ENCODE measurements at places on chromosomes 12 and 14.

GRCh38 chr14:55417955-55418354 lies 6.3 kb upstream of the ATG14 start:
- DNase-seq: no peak

DNA sequence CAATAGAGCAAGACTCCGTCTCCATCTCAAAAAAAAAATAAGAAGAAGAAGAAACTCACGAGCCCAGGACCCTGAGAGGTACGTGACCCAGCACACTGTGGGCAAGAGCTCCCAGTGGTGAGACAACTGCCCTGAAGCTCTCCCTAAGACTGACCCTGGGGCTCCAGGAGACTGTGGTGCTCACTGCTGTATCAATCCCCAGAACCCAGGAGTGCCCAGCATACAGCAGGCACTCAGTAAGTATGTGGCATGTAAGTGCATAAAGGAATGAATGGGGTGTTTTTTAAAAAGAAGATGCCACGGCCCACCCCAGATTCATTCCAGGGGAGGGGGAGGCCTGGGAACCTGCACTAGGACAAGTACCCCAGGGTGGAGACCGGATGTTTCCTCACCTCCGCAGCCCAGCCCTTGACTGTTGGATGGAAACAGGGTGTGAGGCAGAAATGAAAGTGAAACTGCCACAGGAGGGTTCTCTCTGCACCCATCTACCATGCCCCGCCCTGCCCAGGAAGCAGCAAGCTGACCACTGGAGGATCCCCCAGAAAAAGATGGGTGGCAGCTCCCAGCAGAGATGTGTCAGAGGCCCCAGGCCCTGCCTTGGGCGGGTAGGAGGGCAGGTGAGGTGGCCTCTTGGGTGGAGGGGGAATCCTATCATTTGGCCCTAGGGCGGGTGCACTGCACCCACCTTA lies 12.2 kb downstream of the ITPK1 start:
- DNase-seq: no peak

GRCh38 chr14:55019968-55020554 lies 6.8 kb downstream of the WDHD1 start:
- DNase-seq: no peak

DNA sequence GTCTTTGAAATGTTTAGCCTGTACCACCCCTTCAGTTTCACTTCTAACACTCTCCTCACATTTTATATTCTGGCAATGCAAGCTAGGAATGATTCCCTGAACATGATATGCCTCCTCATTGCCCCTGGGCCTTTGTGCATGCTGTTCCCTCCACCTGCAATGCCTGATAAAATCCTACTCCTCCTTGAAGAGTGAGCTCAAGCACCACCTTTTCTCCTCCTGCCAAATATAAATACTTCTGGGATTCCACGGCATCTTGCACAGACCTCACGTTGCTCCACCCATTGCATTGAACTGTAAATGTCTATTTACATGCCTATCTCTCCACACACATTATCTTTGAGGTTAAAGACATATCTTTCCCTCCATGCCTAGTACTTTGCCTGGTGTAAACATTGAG lies 21.1 kb downstream of the NKX2-1 start:
- DNase-seq: no peak

- no peak for DNase-seq
Observed at GRCh38 chr12:66799551-66799950, 120.7 kb upstream of the GRIP1 start.

- no peak for DNase-seq
Observed at GRCh38 chr12:84814664-84815245, 97.8 kb downstream of the SLC6A15 start.

GRCh38 chr14:87325741-87326140 lies 667.2 kb downstream of the GALC start:
- no peak for DNase-seq

DNA sequence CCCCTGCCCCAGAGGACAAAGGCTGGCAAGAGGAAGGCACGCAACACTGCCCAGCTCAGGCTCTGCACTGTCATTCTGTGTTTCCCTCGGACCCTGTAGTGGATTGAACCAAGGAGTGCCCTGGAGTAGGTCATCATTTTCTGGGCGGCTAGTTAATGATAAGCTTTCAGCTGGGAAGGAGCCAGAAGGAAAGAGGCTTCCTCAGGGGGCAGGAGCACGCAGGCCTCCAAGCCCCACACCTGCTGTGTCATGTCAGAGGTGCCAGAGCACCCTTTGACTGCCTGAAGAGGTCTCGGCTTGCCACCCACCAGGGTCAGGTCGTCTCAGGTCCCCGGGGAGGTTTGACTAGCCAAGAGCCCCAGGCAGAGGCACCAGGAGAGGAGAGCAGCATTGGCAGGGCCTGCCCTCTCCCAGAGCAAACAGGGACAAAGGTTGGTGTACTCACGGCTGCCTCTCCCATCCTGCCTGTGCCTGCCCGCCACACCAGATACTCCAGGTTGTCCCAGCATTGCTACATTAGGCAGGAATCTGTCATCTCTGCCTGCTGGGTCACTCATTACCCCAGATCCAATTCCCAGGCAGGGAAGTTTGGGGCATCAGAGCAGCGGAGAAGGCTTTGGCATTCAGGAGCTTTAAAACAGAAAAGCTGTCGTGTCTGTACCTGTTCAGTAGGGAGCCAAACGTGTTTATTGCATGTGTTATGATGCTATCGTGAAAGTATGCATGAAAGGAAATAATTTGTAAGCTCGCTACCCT lies 33.5 kb upstream of the ATP2A2 start:
- DNase-seq: no peak

DNA sequence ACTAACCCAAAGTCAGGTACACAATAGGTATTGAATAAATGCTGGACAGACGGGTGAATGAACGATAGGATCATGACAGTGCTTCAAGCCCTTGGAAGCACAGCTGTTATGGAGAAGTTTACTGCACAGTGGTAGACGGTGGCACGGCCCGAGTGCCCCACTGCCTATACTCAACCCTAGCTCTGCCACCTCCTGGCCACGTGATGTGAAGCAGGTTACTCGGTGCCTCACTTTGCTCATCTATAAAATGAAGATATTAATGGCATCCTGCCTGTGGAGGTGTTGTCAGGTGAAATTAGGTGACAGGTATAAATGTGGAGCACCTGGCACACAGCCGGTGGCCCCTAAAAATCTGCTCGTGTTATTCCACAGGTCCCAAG lies 5.8 kb downstream of the ASB2 start:
- no peak for DNase-seq

- no peak for DNase-seq
Observed at GRCh38 chr12:123829561-123829960, 67.5 kb downstream of the DNAH10 start.

GRCh38 chr12:57124261-57124877 lies 3.9 kb upstream of the LRP1 start:
- DNase-seq: peak; percentile 55

GRCh38 chr12:27151479-27151878 lies 69.1 kb upstream of the C12orf71 start:
- no peak for DNase-seq

GRCh38 chr12:122986258-122986871 lies 5.9 kb downstream of the ARL6IP4 start:
- DNase-seq: no peak

GRCh38 chr14:100662879-100663760 lies 63.6 kb upstream of the DLK1 start:
- peak; percentile 85 for DNase-seq

- no peak for DNase-seq
Observed at GRCh38 chr12:67748743-67749040, 100.1 kb downstream of the DYRK2 start.

DNA sequence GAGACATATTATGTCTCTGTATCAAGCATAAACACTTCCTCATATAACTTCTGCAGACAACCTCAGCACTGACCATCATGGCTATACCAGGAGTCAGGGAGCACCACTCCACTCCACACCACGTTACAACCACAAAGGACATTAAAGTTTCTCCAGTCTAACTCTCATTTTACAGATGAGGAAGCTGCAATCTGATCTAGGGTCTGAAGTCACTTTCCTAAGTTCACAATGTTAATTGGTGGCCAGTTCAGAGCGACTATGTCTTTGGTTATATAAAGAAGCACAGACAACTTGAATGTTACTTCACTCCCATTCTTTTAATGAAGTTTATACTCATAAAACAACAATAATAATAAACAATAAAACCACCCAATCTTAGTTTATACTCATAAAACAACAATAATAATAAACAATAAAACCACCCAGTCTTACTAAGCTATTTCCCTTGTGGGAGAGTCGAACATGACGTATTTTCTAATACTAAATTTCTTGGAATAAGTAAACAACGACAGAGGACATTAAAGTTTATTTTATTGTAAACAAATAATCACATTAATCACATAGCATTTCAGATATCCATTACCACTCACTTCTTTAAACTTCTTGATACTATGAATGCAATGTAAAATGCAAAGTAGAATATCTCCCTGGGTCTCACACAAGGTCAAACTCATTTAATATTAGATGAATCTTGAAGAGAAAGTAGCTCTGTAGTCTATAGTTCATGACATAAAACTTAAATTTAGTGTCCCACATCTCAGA lies 72.4 kb upstream of the SSTR1 start:
- no peak for DNase-seq

DNA sequence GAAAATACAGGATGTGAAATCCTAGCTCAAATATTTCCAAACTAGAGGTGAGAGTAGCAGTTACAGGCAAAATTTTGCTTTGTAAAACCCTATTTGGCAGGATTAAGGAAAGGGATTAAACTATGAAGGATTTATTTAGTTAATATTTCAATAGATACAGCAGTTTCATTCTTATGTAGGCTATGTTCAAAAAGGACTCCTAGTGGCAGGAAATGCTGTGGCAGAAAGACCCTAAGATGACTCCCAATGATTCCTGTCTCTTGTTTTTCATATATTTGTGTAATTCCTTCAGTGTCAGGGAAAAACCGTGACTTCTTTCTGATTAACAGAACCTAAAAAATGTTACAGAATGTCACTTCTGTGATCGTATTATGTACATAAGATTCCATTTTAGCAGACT lies 299.5 kb upstream of the RPL10L start:
- DNase-seq: no peak

GRCh38 chr14:94483071-94483451 lies 7.1 kb upstream of the SERPINA9 start:
- no peak for DNase-seq

- DNase-seq: no peak
Observed at GRCh38 chr12:93003531-93004239, 74.6 kb upstream of the EEA1 start.

GRCh38 chr14:59438195-59438647 lies 27.0 kb downstream of the GPR135 start:
- DNase-seq: no peak

DNA sequence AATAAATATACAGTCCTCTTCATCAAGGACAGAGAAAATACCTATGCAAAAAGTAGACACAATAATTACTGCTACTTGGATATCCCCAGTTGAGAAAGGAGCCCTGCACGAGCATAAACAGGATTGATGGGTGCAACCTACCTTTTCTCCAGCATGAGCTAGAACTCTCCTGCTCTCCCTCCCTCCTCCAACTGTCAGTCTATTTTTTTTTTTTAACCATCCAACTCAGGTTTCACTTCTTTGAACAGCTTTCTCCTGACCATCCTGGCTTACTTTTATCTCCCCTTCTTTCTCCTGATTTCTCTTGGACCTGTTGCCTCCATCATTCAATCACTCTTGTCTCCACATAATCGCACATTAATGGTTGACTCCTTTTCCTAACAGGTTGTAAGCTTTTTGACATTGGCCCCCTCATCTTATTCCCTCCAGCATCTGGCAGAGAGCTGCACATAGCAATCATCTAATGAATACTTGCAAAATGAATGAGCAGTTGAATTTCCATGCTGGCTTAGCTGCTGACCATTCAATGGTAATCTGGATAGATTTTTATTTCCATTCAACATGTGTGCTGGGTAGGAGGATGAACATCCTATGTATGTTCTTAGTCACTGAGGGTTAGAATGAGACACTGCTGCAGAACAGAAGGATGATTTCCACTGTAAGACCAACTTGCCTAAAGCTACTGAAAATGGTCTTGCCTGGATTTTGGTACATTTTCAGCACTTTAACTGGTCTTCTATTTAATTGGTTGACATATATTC lies 24.4 kb downstream of the MYBPC1 start:
- DNase-seq: no peak

DNA sequence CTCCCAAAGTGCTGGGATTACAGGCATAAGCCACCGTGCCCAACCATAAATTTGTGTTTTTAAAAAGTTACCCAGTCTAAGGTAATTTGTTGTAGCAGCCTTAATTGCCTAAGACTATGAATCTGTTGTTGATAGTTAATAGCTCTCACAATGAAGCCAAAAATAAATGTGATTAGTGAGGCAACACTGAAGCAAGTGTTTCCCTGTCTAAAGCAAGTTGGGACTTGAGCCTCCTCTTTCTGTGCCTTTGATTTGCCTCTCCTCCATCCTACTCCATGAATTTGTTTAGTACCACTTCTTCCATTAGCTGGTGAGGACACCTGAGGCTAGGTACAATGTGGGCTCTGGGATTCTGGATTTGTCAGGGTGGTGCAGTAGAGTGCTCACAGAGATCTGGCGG lies 36.8 kb downstream of the DAAM1 start:
- no peak for DNase-seq

DNA sequence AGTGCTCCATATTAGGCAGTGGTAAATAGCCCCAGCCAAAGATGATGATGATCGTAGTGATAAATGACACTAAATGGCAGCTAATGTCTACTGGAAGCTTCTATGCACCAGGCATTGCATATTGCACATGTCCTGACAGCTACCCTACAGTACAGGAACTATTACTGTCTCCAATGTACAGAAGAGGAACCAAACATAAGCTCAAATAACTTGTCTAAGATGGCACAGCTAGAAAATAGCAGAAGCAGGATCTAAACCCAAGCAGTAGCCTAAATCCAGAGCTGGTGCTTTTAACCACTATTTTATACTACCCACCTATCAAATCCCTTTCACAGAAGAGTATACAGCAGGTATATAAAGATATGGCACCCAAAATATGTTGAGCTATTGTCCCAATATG lies 28.9 kb downstream of the ESR2 start:
- DNase-seq: no peak

DNA sequence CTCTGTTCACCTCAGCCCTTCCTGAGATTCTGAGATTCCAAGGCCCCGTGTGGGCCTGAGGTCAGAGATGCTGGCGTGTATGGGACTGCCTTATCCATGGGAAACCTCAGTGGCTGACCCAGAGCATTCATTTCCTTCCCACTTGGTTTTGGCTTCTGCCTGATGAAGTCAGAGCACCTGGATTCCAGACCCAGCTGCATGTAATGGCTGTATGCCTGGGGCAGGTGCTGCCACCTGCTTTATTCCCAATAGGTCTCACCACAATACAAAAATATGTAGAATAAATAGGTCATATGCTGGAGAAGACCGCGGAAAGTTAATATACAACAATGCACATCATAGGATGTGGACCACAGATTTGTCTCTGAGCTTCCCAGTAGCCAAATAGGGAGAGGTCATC lies 25.6 kb downstream of the FIGNL2 start:
- no peak for DNase-seq

- no peak for DNase-seq
Observed at GRCh38 chr14:22315336-22315735, 273.7 kb downstream of the DAD1 start.

GRCh38 chr12:116222358-116222757 lies 55.1 kb downstream of the MED13L start:
- peak; percentile 92 for DNase-seq

GRCh38 chr12:106226884-106227640 lies 20.8 kb downstream of the CKAP4 start:
- peak; percentile 47 for DNase-seq
